ENCODE measurements at places on chromosomes 1 and 21.

DNA sequence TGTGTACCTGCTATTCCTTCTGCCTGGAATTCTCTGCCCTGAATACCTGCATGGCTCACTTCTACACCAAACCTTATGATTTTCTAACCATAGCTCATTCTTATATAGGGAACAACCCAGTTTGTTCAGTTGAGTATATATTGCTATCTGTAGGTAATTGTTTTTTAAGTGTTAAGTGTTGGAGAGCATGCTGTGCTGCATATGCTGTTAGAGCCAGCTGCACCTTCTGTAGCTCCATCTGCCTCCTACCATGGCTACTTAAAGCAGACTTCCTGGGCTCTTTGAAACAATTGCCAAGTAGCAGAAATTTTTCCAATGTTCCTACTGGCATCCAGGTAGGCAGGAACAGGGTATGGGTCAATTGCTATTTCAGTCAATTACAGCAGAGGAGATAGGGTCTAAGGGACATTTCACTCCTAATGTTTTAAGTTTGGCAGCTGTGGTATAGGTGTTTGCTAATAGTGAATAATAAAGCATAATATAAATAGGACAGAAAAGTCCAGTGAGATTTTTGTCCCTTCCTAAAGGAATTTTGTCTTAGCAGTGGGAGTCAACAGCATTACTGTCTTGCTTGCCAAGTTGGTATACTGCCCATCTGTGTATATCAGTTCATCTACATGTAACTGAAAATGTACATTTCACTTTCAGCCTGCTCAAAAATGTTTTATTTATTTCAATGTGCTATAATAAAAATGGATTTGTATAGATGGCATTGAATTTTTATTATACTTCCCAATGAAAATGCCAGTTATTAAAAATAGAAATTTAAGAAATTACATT lies 34.0 kb upstream of the C1orf115 start:
- DNase-seq: no peak

DNA sequence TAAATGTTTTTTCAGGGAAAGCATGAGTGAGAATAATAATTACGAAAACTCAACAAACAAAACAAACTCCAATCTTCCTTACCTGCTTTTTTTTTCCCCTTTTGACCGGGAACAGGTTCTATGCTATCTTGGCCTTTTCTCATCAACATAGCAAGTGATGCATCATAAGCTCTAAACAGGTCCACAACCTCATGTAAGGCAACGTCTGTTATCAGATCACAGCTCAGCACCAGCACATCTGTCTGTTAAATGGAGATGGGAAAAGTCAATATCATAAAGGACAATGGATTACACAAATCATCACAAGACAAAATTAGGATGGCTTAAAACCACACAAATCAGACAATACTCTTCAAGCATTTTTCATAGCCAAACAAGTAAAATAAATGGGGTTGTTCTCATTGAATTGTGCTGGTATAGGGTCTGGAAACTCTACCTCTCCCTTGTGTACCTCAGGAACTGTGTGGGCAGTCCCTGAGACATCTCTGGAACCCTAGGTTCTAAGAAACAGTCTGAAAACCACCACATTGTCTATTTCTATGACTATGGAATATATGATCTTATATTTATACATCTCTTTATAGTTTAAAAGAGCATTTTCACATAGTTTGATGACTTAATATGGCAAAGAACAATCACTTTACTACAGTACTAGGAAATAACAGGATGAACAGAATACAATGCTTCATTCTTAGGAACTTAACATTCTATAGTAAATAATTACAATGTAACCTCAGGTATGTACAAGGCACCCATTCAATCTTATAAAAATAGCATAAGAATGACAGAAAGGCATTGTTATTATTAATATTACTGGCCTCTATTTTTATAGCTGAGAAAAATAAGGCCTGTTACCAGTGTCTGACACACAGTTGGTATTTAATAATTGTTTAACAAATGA lies 44.7 kb downstream of the EIF2B3 start:
- DNase-seq: no peak

GRCh38 chr1:9420835-9421532 lies 118.3 kb upstream of the SLC25A33 start:
- DNase-seq: no peak

DNA sequence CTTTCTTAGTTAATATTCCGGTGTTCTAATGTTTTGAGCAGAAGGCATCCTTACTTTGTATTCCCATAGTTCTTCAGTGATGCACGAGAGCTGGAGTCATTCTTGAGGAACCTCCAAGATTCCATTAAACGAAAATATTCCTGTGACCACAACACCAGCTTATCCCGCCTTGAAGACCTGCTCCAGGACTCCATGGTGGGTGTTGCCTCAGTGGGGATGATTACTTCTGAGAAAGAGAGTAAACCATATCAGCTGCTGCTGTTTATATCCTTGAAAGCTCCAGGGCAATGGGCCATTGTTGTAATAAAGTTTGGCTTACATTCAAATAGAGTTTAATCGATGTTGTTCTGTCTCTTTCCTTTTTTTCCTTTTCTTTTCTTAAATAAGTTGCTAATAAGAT lies 93.1 kb downstream of the MACF1 start:
- no peak for DNase-seq

GRCh38 chr1:27297903-27298302 lies 24.1 kb upstream of the TMEM222 start:
- no peak for DNase-seq

- DNase-seq: no peak
These were observed 69.8 kb downstream of the GPR88 start for GRCh38 chr1:100607628-100608240.

GRCh38 chr1:40064797-40065499 lies 24.4 kb downstream of the CAP1 start:
- no peak for DNase-seq

- no peak for DNase-seq
These were observed 52.3 kb upstream of the FAM89A start for GRCh38 chr1:231092380-231092779.

GRCh38 chr1:160251011-160251410 lies 11.3 kb downstream of the DCAF8 start:
- DNase-seq: no peak

DNA sequence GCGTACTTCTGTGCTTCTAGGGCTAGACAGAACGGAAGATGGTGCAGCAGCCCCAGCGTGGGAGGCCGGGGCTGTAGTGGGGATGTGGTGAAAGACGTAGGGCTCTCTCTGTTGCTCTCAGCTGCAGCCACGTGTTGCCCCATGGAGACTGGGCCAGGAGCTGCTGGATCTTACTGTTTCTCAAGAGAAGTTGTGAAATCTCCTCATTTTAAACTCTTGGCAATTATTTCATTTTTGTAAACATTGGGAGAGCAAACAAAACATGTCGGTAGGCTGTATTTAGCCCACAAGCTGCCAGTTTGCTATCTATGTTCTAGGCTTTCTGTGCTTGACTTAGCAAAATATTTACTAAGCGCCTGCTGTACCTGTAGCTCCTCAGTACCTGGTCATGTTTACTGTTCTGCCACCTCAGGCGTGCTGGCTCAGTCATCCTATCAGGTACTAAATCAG lies 15.9 kb upstream of the ELOA start:
- no peak for DNase-seq

GRCh38 chr1:104100115-104100514 lies 350.4 kb downstream of the AMY1C start:
- no peak for DNase-seq

GRCh38 chr1:48524892-48525467 lies 53.0 kb upstream of the SPATA6 start:
- DNase-seq: no peak

GRCh38 chr1:205375835-205376545 lies 19.3 kb upstream of the KLHDC8A start:
- DNase-seq: peak; percentile 30

DNA sequence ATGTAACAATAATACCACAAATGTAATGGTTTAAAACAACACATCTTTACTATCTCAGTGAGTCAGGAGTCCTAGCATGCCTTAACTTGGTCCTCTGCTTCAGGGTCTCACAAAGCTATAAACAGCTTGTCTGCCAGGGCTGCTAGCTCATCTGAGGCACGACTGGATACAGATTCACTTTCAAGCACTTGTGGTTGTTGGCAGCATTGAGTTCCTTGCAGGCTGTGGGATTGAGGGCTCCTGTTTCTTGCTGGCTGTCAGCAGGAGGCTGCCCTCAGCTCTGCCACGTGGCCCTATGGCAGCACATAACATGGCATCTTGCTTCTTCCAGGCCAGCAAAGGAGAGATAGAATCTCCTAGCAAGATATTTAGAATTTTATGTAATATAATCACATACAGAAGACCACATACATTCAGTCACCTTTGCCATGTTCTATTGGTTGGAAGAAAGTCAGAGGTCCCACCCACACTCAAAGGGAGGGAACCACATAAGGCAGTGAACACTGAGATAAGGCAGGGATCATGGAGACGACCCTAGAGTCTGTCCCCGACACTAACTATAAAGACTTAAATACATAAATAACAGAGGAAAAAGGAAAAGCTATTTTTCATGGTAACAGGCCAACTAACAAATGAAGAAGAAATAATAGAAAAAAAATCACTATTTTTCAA lies 18.9 kb upstream of the IPP start:
- DNase-seq: no peak

DNA sequence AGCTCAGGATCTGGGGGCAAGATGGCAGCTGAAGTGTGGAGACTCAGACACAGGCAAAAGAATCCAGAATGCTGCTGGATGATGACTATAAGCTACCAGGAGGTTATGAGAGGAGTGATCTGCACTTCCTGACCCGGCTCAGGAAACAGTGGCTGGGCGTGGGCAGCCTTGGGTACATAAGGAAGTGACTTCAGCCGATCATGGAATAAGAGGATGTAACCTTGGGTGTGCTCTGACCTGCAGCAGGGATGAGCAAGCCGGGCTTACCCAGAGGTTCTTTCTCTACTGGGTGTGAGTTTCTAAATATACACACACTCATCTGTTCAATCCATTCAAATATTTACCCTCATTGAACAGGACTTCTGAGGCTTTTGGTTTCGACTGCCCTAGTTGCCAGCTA lies 62.7 kb downstream of the CD34 start:
- no peak for DNase-seq

DNA sequence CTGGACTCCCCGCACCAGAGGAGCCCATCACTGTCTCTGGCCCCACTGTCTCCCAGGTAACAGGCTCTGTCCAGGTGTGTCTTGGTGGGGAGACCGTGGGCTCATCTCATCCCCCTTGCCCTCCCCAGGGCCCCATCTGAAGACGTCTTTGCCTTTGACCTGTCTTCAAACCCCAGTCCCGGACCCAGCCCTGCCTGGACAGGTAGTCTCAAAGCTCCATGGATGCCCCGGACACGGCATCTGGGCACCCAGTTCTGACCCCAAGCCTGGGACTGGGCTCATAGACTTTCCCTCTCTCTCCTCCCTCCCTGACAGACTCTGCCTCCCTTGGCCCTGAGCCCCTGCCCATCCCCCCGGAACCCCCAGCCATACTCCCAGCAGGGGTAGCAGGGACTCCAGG lies 6.3 kb upstream of the CATSPER4 start:
- DNase-seq: no peak

GRCh38 chr1:161096530-161096929 lies 1.6 kb upstream of the KLHDC9 start:
- no peak for DNase-seq

DNA sequence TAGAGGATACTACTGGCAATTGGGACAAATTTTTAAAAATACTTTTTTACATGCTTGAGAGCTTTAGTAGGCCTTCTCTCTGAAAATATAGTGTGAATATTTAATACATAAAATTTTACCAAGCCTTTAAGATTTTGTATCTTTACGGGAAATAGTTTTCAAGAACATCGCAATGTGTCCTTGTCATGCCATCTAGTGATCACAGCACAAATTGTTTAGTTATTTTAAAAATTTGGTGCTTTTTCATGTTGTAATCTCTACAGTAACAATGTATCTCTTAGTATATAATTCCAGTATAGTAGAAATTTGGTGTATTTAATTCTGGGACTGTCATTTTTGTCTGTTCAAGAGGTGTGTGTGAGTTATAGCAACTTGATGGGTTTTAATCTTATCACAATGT lies 6.7 kb downstream of the CDC7 start:
- DNase-seq: no peak

GRCh38 chr1:27122652-27123051 lies 32.3 kb downstream of the SLC9A1 start:
- no peak for DNase-seq

DNA sequence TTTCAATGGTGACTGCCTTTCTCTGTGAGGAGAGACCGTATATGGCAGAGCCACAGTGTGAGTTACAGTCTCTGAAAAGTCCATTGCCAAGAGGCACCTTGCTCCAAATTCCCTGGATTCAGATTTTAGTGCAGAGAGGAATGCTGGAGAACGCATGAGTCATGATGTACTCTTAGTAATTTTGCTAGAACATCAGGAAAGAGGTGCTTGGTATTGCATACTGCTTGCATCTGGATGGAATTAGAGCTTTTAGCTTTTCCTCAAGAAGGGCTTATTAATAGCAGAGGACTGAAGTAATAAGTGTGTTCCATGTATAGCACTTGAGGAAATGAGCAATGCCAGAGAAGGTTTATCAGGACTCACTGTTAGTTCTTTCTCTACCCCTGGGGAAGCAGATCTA lies 40.5 kb upstream of the AKT3 start:
- DNase-seq: no peak

GRCh38 chr1:168223681-168224540 lies 1.9 kb upstream of the SFT2D2 start:
- no peak for DNase-seq

- DNase-seq: no peak
These were observed 15.1 kb downstream of the FAAP20 start for GRCh38 chr1:2179283-2180013.

DNA sequence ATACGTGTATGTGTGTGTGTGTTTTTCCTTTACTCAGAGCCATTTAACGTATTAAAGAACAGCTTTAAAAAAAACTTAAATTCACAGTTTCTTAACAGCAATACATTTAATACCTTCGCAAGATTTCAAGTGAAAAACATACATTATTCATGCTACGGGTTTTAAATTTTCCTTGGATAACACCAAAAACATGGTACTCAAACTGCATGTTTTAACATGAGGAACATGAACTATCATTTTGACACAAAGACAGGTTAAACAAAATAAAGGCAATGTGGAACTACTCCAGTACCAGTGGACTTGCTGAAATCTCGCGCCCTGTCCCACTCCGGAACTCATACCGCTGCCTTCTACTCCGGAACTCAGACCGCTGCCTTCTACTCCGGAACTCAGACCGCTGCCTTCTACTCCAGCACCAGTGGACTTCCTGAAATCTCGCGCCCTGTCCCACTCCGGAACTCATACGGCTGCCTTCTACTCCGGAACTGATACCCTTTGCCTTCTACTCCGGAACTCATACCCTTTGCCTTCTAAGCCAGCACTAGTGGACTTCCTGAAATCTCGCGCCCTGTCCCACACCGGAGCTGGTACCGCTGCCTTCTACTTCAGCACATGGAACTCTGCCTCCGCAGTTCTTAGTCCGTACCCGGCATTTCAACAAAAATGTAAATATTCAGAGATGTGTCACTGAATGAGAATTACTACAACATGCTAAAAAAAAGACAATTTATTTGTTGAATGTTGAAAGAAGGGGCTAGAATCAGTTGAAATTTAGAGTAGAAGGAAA lies 148.6 kb downstream of the NCAM2 start:
- DNase-seq: no peak
